ENCODE measurements at places on chromosomes 6 and 20. TPM values are rescaled to one million over a fixed set of nuclear protein-coding genes. Genes with fewer than 3 reads are reported as not detected.

The ZNF831 gene
- total RNA-seq, result 12.7 TPM

The HSD17B8 gene
- 13.0 TPM for total RNA-seq

The RBPJL gene
- not detected for total RNA-seq

GRCh38 chr6:130178692-130179091, 44.1 kb downstream of the SAMD3 start:
- peaks cover 31% of the 10 kb centered on the region for H3K4me1 ChIP-seq
- H3K4me3 ChIP-seq, result no peak overlapping the region
- no peak for DNase-seq

DNA sequence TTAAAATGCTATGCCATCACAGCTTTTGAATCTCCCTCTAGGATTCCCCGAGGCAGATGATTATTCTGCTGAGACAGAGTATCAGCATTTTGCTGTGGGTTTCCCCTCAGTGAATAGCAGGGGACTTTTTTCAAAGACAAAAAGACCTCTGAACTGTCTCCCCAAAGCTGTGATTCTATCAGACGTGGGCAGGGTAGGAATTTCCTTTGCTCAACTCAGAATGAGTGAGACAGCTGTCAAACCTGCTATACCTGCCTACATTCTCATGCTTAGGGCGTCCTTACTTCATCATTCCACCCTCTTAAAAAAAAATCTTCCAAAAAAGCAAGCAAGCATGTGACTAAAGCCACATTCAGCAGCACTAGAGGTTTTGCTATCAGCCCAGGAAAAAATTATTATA, 147.6 kb upstream of the FAM83B start:
- H3K4me1 ChIP-seq, result no peaks in the 10 kb centered on the region
- no peak overlapping the region for H3K4me3 ChIP-seq
- no peak for DNase-seq
- no peak overlapping the region for H3K27ac ChIP-seq
- H3K36me3 ChIP-seq, result no peaks in the 10 kb centered on the region

The COL21A1 gene
- total RNA-seq, result not detected

The GPLD1 gene
- total RNA-seq, result 0.20 TPM
